ENCODE measurements at places on chromosomes 3 and 15.
A peak's percentile ranks its signal among the peaks of the same experiment; 100 is the strongest.

GRCh38 chr3:148106062-148106461, 591.6 kb upstream of the AGTR1 start:
- DNase-seq = no peak

- DNase-seq = no peak
Measured at GRCh38 chr3:43211681-43212080, 74.7 kb upstream of the SNRK start.

GRCh38 chr3:69665026-69665737, 74.1 kb upstream of the MITF start:
- DNase-seq = no peak

GRCh38 chr3:177039490-177040274, 157.6 kb downstream of the TBL1XR1 start:
- no peak for DNase-seq

GRCh38 chr15:63363292-63363691, 18.4 kb downstream of the CA12 start:
- DNase-seq = no peak

DNA sequence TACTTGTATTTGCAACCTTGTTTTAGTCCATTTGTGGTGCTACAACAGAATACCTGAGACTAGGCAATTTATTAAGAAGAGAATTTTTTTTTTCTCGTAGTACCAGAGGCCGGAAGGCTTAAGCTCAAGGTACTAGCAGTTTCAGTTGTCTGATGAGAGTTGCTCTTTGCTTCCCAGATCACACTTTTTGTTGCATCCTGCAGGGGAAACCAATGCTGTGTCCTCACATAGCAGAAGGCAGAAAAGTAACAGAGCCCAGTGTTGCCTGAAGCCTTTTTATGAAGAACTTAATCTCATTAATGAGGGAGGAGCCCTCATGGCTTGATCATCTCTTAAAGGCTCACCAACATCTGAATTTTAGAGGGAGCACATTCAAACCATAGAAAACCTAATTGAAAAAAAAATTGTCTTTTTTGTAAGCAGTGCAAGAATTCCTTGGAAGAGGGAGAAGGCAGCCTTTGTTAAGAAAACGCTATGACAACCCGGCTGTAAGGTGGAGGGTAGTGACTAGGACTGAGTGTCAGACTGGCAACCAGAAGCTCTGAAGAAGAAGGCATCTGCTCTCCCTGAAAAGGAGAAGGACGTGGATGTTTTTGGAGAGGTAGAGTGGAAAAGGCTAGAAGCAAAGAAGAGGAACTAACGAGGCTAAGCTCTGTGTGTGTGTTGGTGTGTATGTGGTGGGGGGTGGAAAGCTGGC, 1245.3 kb downstream of the ROBO2 start:
- no peak for DNase-seq

DNA sequence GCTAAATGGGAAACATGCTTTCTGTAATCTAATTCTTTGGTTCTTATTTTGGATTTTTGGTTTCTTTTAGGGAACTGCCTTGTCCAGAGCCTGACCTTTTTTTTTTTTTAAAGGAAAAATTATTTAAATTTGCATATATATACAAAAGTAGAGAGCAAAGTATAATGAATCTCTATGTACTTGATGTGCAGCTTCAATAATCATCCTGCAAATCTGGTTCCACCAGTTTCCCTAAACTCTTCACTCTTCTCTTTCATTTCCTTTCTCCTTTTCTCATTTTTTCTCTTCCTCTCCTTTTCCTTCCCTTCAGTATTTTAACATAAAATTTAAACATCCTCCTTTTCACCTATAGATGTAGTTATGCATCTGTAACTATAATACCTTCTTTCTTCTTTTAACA, 82.5 kb downstream of the USP13 start:
- no peak for DNase-seq

- no peak for DNase-seq
Measured at GRCh38 chr3:129603561-129603942, 2.9 kb downstream of the PLXND1 start.

- no peak for DNase-seq
Measured at GRCh38 chr3:160098261-160098908, 109.8 kb downstream of the IL12A start.

- no peak for DNase-seq
Measured at GRCh38 chr3:129453732-129454131, 13.7 kb downstream of the IFT122 start.

DNA sequence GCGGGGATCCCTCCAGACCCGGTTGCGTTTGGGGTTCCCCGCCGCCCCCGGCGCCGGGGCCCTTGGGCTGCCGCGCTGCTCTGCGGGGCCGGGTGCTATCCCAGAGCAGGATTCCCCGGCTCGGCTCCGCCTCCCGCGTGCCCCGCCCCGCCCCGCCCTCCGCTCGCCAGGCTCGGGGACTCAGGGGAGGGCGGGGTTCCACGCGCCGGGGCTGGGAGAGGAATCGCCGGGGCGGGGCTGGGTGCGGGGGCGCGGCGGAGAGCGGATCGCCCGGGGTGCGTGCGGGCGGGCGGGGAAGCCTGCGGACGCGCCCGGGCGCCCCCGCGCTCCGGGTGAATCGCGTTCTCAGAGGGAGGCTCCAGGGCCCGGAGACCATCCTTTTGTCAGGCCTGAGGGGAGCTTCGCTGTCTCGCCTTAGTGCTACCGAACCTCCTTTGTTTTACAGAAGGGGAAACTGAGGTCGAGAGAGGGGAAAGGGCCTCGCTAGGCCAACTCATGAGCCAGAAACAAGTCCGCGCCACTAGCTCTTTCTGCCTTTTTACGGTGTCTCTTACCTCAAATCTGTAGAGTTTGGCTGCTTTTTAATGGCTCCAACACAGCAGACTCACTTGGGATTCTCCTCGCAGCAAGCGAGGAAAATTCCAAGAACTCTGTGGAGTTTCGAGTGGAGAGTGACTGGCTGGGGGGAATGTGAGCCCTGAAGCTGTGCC, at the start of gene TMEM158:
TMEM158 (minus strand) TSS at position 82 of the 710 bp plus-strand sequence. CDS start 260 bp downstream, outside the sequence.
- DNase-seq = peak; percentile 64

- no peak for DNase-seq
Measured at GRCh38 chr3:142641504-142641903, 45.3 kb downstream of the PLS1 start.

DNA sequence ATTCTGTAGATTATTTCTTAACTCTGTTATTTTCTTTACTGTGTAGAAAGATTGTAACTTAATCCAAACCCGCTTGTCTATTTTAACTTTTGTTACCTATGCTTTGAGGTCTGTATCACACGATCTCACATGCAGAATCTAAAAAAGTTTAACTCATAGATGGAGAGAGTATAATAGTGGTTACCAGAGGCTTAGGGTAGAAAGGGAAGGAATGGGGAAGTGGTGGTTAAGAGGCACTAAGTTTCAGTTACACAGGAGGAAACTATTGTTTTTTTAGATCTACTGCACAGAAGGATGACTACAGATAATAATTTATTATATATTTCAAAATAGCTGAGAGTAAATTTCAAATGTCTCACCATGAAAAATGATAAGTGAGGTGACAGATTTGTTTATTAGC, 515.2 kb downstream of the RSL24D1 start:
- no peak for DNase-seq

GRCh38 chr15:65077981-65078352, 1.4 kb downstream of the KBTBD13 start:
- DNase-seq = peak; percentile 16

DNA sequence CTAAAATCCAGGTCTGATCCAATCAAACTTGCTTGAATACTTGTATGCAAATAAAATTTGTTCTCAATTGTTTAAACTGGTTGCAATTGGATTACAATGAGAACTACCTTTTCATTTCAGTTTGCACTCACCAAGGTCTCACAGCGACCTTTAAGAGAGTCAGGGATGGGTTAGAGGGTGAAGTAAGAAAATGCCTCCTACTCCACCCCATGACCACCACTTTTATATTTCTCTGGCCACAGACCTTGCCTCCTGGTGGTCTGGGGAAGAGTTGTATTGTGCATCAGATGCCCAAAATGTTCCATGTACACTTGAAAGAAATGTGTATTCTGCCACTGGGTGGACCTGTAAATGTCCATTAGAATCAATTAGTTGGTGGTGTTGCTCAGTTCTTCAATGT, 16.4 kb upstream of the THSD4 start:
- DNase-seq = no peak

DNA sequence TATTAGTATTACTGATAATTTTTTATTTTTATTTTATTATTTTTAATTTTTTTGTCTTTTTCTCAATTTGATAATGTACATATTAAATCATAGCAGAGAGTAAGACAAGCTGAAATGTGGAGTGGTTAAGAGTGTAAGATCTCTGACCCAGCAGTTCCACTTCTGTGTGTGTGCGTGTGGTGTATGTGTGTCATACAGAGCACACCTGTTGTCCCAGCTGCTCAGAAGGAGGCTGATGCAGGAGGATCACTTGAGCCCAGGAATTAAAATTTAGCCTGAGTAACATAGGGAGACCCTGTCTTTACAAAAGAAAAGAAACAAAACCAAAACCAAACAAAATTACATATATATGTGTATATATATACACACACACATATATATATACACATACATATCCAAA, 1.4 kb upstream of the CIDEC start:
- DNase-seq = no peak

GRCh38 chr15:74351670-74352069, 15.8 kb downstream of the CYP11A1 start:
- no peak for DNase-seq

DNA sequence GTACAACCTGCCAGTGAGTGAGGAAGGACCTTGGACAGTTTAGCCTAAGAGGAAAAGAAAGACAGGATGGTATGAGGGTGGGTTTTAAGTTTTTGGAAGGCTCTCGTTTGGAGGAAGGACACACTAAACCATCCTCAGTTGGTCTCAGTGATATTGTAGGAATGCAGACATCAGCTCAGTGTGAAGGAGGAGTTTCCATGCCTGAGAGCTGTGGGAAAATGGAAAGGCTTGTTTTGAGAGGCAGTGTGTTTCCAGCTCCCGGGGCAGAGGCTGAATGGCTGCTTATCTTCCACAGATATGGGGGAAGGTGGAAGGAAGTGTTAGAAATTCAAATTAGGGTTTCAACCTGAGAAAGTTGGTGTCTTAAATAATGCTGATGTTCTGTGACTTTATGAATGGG, 89.6 kb upstream of the MYZAP start:
- no peak for DNase-seq

- DNase-seq = no peak
Measured at GRCh38 chr3:15359677-15360397, 27.5 kb upstream of the SH3BP5 start.

DNA sequence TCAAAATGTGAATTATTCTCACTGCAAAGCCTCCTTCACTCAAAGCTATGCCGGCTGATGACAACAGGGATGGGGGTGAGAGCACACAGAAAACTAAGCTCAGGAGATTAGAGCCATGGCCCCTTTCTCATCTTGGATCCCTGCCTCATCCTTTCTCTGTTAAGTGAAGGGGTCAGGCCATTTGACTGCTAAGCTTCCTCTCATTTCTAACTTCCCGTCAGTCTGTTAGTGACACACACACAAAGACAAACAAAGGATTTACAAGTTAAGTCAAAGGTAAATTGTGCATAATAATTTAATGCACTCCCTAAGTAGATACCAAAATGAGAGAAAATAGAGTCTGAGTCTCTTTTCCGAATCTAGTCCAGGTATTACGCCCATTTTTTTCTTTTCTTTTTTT, 1.2 kb downstream of the SS18L2 start:
- DNase-seq = no peak

DNA sequence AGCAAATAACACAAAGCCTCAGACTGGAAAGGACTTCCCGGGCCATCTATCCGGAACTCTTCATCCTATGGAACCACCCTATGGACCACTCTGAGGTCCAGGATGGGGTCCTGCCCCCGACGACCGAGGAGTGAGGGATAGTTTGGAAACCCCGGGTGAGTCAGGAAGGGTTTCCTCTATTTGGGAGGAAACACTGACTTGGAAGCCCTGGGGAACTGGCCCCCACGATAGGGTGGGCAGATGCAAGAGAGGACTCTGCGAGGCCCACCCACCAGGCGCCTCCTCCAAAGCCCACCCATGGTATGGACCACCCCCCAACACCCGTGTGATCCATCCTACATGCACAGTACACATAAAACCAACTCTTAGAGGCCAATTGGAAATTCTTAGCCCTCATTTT, 69.4 kb downstream of the CPN2 start:
- DNase-seq = no peak

DNA sequence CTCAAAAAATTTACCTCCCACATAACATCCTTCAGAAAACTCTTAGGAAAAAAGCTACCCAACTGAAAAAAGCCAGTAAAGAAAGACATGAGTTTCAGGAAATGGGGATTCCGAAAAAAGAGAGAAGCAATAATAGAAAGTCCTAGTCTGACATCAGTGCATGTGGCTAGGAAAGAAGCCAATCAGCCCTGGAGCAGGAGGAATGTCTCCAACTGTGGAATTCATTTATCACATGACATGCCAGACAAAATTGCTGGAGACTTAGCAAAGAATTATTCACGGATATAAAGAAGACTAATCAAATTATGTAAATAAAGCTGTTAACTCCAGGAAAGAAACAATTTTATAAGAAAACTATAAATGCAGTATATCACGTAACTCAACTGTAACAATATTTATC, 258.9 kb upstream of the RARB start:
- DNase-seq = no peak

- DNase-seq = no peak
Measured at GRCh38 chr3:185693985-185694653, 108.0 kb downstream of the SENP2 start.

GRCh38 chr3:3573341-3573740, 225.9 kb upstream of the LRRN1 start:
- DNase-seq = no peak

- DNase-seq = no peak
Measured at GRCh38 chr3:102205647-102206046, 229.2 kb upstream of the ZPLD1 start.

DNA sequence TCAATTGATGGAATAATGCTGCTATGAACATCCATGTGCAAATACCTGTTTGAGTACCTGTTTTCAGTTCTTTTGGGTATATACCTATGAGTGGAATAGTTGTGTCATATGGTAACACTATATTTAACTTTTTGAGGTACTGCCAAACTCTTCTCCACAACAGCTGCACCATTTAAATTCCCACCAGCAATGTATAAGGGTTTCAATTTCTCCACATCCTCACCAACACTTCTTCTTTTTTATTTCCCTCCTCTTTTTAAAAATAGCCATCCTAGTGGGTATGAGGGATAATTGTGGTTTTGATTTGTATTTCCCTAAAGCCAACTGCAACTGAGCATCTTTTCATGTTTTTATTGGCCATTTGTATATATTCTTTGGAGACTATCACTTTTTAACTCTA, 31.3 kb upstream of the ARHGEF3 start:
- DNase-seq = no peak

All from effector CD8-positive, alpha-beta T cell (primary cell).